ENCODE measurements at places on chromosomes 2 and 18.

GRCh38 chr2:8599421-8600242 lies 82.2 kb upstream of the ID2 start:
- no peak for DNase-seq

GRCh38 chr2:144114760-144115159 lies 405.2 kb downstream of the ZEB2 start:
- DNase-seq = no peak

GRCh38 chr18:35088921-35089320 lies 47.7 kb downstream of the MAPRE2 start:
- no peak for DNase-seq

GRCh38 chr2:127737892-127738291 lies 36.6 kb downstream of the SFT2D3 start:
- DNase-seq = no peak

DNA sequence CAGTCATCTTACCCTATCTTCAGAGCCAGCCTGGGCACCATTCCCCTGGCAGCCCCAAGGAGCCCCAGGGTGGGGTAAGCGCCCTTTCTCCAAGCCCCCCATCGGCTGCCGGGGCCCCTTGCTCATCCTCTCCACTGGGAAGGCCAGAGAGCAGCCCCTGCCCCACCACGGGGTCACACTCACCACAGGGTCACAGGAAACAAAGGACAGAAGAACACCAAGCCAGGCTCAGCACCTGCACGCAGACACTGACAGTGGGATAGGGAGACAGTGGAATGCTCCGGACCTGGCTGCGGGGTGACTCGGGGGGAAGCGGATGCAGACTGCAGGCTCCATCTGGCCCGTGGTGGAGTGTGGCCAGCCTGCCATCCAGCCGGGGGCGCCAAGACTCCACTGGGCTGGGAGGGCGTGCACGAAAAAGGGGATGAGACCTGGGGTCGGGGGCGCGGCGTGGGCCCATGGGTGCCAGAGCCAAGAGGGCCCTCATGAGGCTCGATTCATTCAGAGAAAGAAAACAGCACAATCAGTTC lies 21.1 kb downstream of the HDAC4 start:
- DNase-seq = no peak

DNA sequence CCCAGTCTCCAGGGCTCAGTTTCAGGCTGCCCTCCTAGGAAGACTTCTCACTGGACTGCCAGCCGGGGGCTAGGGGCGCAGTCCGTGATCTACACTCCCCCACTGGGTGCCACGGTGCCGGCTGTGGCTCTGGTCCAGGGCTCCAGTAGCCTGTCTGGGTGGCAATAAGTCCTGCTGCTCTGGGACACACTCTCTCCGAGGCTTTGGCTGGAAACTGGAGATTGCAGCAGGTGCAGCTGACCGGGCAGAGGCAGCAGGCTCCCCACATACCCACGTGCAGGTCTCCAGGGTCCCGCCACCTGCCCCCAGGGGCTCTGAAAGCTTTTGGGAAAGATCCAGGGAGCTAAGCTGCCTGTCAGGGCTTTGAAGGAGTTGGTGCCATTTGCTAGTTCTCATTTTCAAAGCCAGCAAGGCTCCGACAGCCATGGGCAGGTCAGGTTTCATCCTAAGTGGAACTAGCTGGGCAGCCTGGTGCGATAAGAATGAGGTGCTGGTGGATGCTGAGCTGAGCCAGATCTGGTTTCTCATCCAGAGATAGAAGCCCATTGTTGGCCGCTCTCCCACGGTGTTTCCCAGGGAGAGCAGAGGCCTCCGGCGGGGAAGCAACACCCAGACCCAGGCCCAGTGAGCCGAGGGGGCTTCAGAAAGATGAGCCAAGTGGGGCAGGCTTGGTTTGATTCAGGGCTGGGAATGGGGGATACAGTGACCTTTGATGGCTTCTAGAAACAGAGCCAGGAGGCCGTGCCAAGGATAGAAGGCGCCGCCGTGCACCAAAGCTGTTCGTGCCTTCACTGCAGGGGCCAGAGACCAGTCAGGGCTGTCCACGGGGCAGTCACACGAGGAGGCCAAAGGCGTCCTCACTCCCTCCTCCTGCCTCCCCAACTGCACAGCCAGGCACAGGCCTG lies 141.7 kb upstream of the GPC1 start:
- DNase-seq = no peak
